ENCODE measurements at places on chromosomes 2 and 18.

DNA sequence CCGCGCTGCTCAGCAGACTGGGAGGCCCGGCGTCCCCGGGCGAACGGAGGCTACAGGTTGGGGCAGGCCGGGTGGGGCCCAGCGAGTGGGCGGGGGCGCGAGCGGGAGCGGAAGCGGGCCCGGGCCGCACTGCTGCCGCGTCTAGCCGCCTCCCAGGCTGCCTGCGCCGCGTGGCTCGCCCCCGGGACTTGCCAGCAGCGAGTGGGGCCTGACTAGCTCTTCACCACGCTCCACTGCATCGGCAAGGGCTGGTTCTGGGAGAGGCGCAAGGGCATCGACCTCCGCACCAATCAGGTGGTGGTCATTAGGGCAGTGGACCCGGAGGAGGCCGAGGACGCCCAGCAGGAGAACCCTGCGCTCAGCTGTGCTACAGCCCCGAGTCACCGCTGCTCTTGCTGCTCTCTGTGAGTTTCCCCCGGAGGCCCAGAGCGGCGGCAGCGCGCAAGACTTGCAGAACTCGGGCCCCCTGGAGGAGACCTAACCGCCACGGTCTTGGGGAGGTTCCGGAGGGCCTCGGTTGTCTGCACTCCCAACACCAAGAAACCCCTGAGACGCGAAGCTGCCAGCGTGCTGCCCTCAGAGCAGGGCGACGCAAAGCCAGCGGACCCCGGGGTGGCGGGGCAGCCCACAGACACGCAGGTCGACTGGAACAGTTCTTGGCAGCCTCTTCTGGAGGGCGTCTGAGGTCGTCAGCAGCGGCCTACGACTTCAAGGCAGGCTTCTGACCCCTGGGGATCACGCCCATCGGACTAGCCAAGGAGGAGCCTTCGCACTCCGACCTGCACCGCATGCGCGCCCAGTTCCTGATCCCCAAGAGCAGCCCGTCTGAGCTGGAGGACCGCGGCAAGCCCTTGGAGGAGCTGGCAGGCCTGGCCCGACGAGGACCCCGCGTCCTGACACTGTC, 27.2 kb upstream of the PTPN2 start:
- peak; percentile 60 for DNase-seq

GRCh38 chr2:101387151-101387834, at the start of gene CREG2:
TSS of gene CREG2 (minus strand) at chr2:101387503. CDS start at chr2:101387457, 46 bp downstream.
- peak; percentile 87 for DNase-seq

- DNase-seq: no peak
Observed at GRCh38 chr2:76314271-76315020, 603.7 kb upstream of the GCFC2 start.

GRCh38 chr2:47174733-47175361, 19.7 kb upstream of the STPG4 start:
- no peak for DNase-seq

DNA sequence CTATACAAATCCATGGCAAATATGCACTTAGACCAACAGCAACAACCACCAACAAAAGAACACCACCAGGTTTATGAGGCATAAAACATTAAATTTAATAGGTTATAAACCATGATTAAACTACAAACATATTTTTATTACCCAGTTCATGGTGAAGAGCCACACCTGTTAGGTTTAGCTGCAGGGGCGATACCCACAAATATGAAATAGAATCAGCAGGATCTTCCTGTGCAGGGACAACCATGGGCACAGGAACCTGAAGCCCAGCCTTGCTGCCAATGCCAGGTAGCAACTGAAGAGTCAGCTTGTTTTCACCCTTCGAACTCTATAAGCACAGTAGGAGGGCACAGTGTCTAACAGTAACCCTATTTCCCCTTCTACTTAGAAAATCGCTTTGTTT, 675.0 kb downstream of the SATB2 start:
- DNase-seq: no peak

GRCh38 chr2:216651351-216651881, 18.2 kb downstream of the IGFBP2 start:
- no peak for DNase-seq

DNA sequence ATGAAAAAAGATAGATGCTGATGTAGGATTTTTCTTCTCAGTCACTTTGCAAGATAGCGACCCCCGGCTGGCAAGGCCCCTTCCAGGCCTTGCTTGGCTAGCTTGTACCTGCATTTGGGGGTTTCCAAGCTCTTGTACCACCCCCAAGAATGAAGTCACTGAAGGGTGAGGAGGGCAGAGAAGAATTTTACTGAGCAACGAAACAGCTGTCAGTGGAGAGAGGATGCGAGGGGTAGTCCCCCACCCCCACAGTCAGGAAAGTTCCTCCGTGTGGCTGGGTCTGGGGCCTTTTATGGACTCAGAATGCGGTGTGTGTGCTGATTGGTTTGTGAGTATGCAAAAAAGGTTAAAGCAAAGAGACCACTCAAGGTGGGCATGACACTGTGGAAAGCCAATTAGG, 382.0 kb downstream of the GPD2 start:
- no peak for DNase-seq

DNA sequence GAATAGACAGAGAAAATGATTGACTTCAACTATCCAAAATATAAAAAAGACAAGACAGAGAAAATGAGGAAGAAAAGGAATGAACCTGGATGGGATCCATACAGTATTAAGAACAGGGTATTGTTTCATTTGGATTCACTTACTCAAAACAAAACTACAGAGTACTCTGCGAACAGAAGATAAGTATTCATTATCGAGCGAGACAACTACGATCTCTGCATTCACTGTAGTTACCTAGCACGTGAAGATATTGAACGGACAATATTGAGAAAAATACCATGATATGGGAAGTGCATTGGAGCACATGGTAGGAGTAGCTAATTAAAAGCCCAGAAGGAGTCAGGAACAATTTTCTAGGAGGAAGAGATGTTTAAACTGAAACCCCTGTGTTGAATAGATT, 1.0 kb upstream of the ORC2 start:
- DNase-seq: no peak

DNA sequence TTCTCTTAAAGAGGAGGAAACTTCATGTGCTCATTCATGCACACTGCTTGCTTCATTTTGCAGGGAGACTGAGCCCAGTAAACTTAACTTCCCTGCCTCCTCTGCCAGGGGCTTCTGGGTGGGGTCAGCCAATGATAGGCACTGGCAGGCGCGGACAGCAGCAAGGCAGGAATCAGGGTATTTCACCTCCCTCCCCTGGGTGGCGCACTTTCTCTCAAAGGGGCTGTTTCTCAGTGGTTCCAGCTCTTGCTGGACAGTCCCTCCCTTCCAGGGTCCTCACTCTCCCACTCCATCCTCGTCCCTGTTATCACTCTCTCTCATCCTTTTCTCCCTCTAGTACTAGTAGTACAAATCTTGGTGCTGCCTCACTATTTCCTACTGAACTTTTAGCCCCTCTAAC, 320.5 kb upstream of the ZNF521 start:
- peak; percentile 43 for DNase-seq

DNA sequence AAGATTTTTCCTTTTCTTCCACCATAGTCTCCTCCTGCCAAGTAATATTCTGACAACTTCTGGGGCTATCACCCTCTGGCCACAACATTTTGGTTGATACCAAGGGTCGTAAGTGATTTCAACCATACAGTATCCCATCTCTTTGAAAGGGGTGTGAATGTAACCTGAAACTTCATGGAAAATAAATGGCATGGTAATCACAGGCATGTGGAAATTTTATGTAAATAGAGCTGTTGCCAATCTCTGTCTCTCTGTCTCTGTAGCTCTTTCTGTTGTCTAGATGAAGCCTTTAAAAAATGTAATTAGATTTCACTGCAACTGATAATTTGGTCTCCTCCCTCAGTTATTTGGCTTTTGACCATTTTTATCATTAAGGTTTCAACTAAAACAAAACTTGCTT, 125.6 kb upstream of the RPRM start:
- DNase-seq: no peak

DNA sequence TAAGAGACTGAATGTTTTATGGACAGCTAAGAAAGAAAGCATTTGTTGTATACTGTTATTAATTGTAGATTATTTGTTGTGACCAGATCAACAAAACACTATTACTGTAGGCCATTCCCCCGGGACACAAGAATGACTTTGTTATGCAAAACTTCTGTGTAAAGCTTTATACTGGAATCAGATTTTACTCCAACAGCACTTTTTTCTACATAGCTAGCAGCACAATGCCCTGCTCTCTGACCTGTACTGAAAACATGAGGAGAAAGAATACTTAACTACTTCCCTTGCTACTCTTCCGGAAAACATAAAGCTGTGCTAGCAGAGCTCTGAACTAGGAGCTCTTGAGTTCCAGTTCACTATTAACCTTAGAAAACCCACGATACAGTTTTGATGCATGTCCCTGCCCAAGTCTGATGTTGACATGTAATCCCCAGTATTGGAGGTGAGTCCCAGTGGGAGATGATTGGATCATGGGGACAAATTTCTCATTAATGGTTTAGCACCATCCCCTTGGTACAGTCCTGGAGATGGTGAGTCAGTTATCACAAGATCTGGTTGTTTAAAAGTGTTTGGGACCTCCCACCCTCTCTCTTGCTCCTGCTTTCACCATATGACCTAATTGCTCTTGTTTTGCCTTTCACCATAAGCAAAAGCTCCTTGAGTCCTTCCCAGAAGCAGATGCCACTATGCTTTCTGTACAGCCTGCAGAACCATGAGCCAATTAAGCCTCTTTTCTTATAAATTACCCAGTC, 601.1 kb upstream of the PIK3C3 start:
- DNase-seq: no peak

DNA sequence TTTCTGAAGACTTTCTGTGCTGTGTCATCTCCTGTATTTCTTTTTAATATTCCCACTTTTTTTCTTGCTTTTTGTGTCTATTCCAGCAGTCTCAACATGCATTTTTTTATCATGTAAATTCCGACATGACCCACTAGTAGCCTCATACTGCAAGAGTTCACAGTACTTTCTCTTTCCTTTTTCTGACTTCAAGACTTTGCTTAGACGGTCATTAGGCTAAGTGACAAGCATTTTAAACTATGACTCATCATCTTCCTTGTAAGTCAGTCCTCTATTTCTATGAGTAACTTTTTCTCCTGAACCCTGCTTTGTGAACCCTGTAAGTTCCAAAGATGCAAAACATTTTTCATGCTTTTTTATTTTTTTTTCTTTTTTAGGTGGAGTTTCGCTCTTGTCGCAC, 381.2 kb downstream of the TXNL1 start:
- DNase-seq: no peak

DNA sequence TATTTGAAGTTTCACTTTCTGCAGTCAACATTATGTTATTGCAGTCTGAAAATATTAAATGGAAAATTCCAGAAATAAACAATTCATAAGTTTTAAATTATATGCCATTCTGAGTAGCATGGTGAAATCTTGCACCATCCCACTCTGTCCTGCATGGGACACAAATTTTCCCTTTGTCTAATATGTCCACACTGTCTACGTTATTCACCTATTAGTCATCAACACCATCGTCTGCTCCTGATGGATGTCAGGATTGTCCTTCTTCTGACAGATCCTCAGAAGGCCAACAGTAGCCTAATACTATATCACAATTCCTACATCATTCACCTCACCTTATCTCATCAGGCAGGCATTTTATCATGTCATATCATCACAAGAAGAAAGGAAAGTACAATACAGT, 163.1 kb downstream of the TXNL1 start:
- no peak for DNase-seq

DNA sequence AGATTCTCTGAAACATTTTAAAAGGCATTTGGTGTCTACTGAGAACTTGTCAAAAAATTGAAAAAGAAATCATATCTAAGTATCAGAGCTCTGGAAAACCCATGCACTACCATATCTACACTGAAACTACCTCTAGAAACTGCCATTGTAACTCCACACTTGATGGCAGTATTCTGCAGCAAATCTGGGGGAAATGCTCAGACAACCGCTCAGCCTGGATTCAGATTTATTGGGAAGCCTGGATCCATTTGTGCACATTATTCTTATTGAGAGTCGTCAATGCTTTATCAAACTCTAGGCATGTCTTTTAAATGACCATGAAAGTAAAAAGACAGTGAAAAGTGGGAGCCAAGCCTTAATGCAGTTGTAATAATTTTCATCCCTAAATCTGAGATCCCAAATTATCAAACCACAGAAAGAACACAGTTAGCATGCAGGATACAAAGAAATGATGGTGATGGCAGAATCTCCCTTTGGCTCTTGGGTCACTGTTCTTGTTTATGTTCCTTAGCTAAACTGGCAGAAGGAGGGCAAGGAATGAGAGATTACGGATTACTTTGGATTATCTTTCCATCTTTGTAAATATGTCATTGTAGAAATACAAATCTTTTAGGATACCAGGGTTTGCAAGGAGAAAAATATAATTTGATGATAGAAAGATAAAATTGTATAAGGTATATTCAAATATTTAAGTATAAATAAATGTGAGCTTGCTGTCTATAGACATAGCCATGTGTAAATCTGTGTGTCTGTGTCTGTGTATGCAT, 512.1 kb upstream of the SYT4 start:
- DNase-seq: no peak

DNA sequence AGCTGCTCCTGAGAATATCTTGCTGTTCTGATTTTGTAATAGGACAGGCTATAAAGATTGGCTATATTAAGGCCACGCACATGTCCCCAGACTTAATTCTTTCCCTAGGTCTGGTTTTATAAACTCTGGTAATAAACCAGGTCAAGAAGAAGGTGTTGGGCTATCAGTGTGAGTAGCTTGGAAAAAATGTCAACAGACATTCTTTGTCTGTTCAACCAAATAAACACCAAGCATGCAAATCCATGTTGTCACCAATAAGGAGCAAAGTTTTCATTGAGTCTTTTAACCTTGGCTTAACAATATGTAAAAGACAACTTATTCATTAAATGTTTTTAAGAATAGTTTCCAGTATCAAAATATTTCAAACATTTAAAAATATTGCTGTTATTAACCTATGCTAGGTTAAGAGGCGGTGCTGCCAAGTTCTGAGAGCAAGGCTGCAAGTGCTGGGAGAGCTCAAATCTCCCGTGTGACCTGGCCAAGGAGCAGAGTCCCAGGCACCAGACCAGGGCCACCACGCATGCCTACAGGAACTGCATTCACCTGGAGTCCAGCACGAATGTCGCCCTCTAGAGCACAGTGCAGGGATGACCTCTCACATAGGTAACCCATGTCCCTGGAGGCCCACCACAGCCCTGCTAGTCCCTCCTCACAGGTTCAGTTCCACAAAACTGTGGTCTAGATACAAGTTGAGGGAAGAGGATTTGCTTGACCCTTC, 120.5 kb upstream of the POU3F3 start:
- no peak for DNase-seq

Measured in glutamatergic neuron (in vitro differentiated cells).